Stimulated activated CD4-positive, alpha-beta T cell treated with anti-CD3 and anti-CD28 coated beads, Interleukin-2, amount 100 ng/mL, for 24 hours (primary cell): ENCODE measurements at places on chromosomes 2 and 18.

GRCh38 chr18:63590373-63590772 lies 3.2 kb downstream of the SERPINB13 start:
- DNase-seq: no peak

GRCh38 chr18:59376351-59376935 lies 17.4 kb upstream of the LMAN1 start:
- no peak for DNase-seq

DNA sequence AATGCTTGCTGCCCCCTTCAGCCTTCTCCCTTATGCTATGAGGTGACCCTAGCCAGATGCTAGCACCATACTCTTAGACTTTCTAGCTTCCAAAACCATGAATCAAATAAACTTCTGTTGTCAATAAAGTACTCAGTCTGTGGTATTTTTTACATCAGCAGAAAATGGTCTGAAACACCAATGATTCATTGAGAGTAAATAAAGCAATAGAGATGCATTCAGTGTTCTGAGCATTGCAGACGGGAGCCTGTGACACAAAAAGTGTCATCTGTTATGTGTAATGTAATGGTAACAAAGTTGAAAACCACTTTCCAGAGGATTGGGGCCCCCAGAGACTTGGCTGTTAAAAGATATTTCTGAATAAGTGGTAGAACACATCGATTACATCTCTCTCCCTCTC lies 758.0 kb upstream of the NRXN1 start:
- DNase-seq: no peak

DNA sequence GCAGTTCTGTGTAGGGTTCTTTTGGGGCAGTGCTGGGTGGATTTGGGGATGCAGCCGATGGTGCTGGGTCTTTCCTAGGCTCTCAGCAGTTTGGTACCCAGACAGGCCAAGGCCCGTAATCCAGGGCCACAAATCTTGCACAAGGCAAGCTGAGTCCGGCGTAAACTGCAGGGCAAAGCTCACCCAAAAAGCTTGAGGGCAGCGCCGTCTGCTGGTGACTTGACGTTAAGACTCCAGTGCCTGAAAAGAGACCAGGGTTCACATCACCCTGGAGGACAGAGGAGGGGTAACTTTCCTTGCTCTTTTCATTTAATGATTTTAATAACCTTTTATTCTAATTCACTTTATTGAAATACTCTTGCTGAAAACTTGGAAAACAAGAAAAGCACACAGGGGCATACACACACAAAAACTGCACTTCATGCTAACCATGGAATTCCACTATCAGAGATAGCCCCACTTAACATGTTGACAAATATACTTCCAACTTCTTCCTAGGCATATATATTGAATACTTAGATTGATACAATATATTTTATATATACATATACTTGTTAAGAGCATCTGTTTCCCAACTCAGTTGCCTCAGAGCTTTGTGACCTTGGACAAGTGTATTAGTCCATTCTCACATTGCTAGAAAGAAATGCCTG lies 38.9 kb downstream of the CNGA3 start:
- DNase-seq: peak; percentile 83

DNA sequence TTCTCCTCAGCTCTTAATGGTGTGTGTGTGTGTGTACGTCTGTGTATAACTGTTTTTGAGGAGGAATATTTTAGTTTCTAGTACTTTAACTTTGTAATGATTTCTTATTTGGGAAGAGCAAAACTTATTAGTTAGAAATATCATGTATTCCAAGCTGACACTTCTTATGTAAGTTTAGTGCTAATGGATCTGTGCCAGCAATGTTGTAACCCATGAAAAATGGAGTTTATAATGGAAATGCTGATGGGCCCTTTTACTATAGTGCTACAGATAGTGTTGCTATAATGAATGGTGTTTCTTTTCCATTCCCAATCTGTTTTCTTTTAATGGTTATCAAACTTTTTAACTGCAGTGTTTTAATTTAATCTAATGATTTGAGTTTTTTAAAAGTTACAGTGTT lies 49.8 kb upstream of the OTX1 start:
- DNase-seq: no peak

DNA sequence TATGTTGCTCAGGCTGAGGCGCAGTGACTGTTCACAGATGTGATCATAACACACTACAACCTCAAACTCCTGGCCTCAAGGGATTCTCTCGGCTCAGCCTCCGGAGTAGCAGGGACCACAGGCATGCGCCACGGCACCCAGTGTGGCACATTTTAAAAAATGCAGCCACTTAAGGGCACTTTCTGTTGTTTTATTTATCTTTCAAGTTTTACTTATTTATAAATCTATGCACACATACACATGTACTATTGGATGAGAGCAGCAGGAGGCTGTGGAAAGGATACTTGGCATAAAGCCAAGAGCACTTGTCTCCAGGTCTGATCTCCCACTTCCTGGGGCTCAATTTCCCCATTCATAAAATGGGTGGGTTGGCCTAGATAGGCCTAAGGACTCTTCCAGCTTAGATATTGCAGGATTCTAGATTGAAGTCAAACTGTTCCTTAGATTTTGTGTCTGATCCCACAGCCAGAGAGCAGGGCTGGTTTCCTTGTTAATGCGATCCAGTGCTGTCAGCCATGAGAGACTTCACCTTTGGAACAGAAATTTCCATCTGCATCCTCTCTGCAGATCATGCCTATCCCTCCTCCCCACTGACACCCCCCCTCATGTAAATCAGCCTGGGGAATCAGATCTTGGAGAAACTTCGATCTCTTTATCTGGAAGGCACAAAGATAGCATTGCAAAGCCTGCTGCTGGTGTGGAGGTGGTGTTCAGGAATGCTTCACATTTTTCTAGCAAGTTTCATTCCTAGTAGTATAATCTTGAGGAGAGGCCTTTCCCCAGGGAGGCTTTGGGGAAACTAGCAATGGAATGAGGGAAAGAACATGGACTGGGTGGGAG lies 24.7 kb downstream of the PCBP1 start:
- no peak for DNase-seq

DNA sequence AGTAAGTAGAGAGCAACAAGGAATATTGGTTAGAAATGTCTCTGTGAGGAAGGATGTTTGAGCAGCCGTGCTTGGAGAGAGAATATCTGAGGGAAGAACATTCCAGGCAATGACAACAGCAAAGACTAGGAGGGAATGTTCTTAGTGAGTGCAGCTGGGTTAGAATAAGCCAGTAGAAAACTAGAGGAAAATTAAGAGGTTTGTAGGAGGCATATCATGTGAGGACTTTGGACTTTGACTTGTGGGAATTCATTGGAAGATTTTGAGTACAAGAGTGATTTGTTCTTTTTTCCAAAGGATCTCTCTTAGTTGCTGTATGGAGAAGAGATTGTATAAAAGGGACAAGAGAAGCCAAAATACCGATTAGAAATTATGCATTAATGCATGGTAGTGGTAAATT lies 47.2 kb downstream of the PPM1B start:
- no peak for DNase-seq

- no peak for DNase-seq
These were observed 190.1 kb upstream of the RND3 start for GRCh38 chr2:150677551-150677950.

DNA sequence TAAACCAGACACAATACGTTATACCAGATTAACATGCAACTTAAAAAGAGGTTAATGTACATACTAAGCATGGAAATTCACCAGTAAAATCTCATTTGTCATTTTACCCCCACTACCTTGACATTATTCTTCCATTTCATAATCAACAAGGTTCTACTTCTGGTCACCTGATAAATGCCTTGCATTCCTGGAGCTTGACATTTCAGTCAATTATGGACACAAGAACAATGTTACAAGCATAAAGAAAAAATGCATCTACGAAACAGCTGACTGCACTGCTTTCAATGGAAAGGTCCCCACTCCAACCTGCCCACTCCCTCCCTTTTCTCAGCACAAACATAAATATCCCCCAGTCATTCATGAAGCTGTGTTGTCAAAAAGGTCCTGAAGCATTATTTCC lies 31.4 kb downstream of the ARL5A start:
- DNase-seq: no peak

DNA sequence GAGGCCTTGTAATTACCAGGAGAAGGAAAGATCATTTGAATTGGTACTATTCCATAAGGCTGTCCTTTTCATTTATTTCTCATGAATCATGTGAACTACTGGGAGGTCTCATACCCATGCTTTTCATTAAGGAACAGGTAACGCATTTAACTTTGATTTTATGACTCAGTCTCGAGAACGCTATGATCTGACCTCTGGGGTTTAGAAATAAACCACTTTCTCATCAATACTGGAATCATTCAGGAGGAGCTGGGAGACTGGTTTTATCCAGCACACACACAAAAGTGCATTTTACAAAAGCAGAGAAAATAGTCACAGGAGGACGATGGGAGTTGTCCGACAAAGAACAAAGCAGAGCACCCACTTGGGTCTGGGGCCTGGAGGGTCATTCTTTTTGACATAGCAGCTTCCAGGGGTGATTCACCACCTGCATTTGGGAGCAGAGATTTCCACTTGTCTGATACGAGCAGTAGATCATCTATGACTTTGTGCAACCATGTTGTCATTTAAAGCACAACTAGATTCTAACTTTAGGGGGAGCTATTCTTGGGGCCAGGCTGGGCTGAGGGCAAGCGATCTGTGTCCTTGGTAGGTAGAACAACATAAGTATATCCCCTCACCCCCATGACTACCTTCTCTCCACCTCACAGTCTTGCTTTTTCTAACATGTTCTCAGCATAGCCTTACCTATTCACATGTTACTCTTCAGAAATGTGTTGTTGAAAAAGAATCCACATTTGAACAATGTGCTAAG lies 95.9 kb upstream of the SCG2 start:
- DNase-seq: no peak

- no peak for DNase-seq
These were observed 643.6 kb upstream of the DDX18 start for GRCh38 chr2:117170897-117171296.

GRCh38 chr2:158603986-158604385 lies 147.2 kb downstream of the PKP4 start:
- DNase-seq: no peak

DNA sequence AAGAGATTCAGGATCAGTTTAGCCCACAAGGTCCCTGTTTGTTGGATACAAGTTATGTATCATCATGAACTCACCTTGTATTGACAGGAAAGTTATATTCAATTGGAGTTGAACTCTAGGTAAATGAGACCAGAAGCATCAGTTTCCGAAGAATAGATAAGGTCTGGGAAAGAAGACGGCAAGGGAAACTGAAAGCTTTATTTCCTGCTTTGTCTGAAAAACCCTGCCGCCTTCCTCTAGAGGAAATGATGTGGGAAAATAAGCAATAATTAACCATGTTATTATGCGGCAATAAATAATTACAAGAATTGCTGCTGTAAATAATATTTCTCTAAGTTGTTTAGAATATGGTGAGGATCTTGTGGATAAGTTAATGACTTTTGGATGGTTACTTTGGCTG lies 32.0 kb downstream of the LPIN1 start:
- DNase-seq: no peak

- no peak for DNase-seq
These were observed 30.2 kb downstream of the MCFD2 start for GRCh38 chr2:46885376-46885775.

DNA sequence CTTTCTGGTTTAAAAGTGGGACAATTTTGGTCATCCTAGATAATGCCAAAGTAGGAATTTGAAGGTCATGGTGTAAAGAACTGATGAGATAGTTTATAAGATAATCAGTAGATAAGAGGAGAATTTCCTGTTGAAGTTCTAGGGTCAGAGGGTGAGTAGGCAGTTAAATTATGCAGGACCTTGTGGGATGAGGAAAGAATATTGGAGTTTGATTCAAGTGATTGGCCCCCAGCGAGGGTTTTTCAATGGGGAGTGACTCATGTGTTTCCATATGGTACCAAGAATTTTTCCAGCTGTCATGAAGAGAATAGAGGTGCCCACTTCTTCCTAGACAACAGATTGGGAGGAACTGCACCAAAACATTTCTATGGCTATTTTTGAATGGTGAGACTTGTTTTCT lies 940.2 kb upstream of the ZEB2 start:
- no peak for DNase-seq

DNA sequence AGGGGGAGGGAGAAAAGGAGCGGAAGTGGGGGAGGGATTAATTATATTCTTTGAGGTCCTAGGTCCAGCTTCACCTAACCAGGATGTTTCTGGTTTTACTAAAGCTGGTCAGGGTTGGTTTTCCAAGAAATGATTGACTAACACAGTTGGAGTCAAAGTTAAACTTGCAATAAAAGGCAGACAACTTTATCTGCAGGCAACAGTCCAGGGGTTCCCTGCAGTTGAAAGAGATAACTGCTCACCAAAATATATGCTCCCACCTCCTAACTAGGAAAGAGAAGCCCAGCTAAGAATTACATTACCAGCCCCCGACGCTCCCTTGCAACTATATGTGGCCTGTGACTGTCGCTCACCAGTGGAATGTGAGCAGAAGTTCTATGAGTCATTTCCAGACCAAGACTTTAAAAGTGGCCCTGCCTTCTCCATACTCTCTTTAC lies 140.0 kb upstream of the PKDCC start:
- no peak for DNase-seq

DNA sequence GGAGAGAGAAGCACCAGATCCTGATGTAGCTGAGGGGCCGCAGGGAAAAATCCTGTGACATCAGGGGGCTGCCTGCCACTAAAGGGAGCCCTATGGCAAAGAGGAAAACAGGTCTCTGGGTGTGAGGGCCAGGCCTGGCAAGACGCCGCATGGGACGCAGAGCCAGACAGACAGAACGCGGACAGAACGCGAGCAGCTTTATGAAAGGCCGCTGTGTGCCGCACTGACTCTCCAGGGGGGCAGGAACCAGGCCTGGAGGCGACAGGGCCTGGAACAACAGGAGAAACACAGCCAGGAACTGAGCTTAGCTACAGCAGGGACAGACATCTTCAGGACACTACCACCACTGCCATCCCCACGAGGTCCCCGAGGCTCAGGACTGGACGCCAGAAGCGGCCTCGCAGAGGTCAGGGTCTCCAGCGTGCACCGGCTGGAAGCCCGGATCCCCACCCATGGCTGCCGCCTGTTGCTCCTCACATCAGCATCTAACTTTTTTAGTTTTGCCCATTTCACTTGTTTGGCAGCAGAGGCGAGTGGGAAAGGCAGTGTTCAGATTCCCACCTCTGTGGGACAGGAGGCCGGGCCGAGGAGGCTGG lies 131.6 kb downstream of the VAPA start:
- DNase-seq: no peak

DNA sequence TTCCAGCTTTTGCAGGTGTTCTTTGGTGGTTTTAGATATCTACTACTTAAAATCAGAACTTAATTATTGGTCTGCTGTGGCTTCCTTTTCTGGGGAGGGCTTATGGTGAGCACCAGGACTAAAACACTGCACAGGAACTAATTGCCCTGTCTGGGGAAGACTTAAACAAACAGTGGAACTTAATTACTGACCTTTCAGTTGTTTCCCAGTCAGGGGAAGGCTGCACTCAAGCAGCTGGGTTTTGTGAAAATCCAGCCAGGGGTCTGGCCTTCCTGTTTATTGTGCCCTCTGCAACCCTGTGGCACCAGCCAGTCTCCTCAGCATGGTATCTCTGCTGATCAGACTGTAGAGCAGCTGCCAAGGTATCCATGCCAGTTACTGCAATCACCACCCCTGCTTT lies 398.2 kb downstream of the ADCYAP1 start:
- DNase-seq: no peak

- no peak for DNase-seq
These were observed 5.3 kb upstream of the NCL start for GRCh38 chr2:231469583-231469950.
